ENCODE measurements at places on chromosomes 4 and X.

GRCh38 chrX:151692825-151693224 is 2.4 kb upstream of the PRRG3 start:
- no peak for DNase-seq

DNA sequence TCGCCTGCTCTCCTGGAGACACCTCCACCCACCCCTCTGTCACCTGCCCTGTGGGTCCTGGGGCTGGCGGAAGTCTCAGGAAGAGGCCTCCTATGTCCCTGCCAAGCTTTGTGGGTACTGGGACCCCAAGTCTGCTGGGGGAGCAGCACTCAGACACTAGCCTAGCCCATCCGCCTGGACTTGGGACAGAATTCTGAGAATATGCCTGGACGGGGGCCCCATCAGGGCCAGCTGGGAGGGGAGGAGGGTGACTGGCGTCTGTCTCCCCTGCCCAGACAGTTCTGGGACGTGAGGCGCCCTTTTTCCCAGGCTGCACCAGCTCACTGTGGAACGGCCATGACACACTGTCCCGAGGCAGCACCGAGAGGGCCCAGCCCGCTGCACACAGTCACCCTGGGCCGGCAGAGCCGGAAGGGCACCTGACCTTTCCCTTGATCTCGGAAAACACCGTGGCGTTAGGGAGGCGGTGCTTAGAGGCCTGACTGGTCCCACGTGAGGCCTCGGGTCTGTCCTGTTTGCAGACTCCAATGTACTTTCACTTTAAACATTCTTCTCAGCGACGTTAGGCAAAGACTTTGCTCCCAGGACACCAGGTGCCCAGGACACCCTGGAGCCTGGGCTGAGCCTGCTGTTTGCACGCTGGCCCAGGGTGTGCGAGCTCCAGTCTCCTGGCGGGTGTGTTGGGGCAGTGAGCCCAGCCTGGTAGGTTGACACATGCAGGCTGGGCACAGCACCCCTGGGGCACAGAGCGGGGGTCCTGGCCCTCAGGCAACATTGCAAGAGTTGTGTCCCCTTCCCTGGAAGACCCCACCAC is 700 bp downstream of the SLC26A1 start:
- no peak for DNase-seq

- DNase-seq = no peak
Observed at GRCh38 chr4:105458001-105458400, 15.9 kb downstream of the PPA2 start.

GRCh38 chr4:38757945-38758600 is 24.7 kb downstream of the TLR10 start:
- no peak for DNase-seq

- DNase-seq = no peak
Observed at GRCh38 chr4:67624939-67625338, 66.4 kb downstream of the STAP1 start.

- DNase-seq = no peak
Observed at GRCh38 chr4:123597586-123597985, 201.0 kb downstream of the SPRY1 start.

DNA sequence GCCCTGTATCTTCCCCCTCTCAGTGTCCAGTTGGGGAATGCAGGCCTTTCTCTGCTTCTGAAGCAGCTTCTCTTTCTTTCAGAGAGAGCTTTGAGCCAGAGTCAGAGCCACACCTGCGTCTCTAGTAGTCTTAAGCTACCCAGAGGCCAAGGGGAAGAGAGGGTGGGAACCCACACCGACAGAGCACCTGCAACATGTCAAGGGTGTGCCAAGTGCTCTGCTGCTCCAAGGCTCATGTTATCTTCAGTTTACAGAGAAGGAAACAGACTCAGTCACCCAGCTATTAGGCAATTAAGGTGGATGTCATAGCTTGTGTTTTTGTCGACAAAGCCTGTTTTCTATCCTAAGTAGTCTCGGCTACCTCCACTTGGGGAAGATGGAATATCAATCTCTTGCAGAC is 22.7 kb upstream of the RNF212 start:
- no peak for DNase-seq

GRCh38 chrX:128975745-128976144 is 547.5 kb downstream of the SMARCA1 start:
- no peak for DNase-seq

- no peak for DNase-seq
Observed at GRCh38 chr4:151484396-151485102, 75.6 kb downstream of the FHIP1A start.

GRCh38 chr4:171538601-171539100 is 274.6 kb upstream of the GALNTL6 start:
- DNase-seq = no peak

GRCh38 chrX:23932046-23932445 is 24.2 kb downstream of the CXorf58 start:
- DNase-seq = no peak

- no peak for DNase-seq
Observed at GRCh38 chrX:39809331-39809730, 288.4 kb downstream of the BCOR start.

GRCh38 chr4:10737337-10737736 is 52.8 kb upstream of the CLNK start:
- no peak for DNase-seq

DNA sequence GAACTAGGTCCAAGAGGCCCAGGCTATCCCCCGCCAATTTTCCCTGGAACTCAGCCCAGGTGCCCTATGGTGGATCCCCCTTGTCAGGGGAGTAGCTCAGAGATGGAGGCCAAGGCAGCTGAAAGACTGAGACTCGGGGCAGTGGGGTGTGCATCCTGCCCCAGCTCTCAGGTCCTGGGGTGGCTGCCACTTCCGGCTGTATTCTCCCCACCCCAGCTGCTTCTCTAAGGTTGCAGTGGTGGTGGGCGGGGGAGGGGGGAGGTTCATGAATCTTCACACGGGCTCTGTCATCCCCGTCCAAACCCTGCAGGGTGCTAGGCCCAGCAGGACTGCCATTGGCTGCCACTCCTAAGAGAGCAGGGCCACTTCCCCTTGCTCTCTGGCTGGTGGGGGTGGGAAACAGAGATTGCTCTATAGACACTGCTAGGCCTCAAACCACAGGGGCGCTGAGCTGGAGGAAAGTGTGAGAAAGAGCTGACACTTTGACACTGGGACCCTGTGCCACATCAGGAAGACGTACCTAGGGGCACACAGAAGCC is 1.5 kb downstream of the SASH3 start:
- DNase-seq = peak; percentile 44

- DNase-seq = no peak
Observed at GRCh38 chrX:13432414-13433297, 112.8 kb upstream of the ATXN3L start.

DNA sequence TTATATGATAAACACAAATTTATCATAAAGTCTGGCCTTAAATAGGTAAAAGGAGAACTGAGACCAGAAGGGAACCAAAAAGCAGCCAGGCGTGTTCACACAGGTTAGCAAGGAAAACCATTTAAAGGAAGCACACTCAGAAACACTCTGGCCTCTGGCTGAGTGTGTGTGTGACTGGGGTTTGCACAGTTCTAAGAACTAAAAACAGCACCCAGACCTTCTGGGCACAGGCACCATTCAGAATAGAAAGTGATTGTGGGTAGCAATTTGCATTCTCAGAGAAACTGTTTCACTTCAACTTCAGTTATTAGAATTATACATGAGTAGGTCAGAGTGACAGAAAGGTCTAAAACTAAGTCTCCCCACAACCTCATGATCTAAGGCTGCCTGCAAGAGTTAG is 10.0 kb downstream of the GPR82 start:
- no peak for DNase-seq

GRCh38 chr4:95255396-95256107 is 293.2 kb downstream of the UNC5C start:
- no peak for DNase-seq

DNA sequence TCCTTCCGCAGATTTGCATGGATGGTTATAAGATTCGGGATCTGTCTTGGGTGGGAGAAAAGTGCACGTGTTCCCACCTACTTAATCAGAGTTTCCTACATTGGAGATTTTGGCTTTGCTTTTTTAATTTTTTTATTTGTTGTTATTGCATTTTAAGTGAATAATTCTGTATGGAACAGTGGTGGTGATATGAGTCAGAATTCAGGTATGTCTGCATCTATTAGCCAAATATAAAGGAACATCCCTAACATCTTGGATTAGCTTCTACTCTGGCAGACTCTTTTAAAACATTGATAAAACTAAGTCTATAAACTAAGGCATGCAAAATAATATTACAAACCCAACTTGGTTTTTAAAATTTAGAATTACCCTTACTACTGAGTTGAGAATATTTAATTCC is 659.8 kb upstream of the EPHA5 start:
- DNase-seq = no peak

DNA sequence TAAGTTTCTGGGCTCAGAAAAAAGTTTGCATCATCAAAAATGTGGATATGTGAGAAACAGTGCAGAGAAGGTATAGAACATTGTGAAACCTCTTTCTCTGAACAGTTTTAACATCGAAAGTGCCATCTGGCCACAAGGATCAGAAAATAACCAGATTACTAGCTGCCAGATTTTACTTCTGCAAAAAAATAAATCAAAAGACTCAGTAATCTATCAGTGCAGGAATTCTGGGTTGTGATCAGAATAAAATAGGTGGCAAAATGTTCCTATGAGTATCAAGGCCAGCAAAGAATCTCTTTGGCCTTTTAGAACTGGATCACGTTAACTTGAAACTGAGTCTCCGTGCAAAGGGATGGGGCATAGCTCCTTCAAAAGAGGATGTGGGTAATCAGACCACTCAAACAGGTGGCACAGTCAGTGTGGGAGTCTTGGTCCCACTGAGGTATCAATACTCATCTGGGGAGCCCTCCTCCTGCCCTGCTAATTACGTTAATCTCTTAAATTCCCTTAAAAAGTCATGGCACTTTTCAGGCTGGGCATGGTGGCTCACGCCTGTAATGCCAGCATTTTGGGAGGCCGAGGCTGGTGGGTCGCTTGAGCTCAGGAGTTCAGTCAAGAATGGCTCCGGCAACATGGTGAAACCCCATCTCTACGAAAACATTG is 26.7 kb upstream of the RBM47 start:
- no peak for DNase-seq

- no peak for DNase-seq
Observed at GRCh38 chr4:181819946-181820345, 423.3 kb upstream of the TENM3 start.

DNA sequence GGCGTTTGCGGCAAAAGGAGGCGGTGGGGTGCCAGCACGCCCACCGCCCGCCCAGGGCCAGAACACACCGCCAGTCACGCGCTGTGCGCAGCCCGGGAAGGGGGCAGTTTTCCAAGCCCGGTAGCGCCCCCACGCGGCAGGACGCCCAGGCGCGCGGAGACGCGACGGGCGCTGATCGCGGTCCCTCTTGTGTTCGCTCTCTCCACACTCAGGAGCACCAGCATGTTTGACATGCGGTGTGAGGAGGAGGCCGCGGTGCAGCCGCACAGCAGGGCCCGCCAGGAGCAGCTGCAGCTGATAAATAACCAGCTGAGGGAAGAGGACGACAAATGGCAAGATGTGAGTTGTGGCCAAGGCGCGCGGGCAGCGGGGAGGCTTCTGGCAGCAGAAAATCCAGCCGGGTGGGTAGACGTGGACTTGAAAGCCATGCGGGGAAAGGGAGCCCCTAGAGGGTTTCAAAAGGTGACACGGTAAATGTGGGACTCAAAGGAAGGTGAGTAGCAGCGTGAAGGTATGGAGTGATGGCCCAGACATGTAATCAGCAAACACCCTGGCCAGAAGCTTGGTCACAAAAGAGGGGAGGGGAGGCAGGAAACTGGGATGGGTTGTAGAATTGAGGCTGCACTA is 104.1 kb downstream of the PHOX2B start:
- DNase-seq = no peak

DNA sequence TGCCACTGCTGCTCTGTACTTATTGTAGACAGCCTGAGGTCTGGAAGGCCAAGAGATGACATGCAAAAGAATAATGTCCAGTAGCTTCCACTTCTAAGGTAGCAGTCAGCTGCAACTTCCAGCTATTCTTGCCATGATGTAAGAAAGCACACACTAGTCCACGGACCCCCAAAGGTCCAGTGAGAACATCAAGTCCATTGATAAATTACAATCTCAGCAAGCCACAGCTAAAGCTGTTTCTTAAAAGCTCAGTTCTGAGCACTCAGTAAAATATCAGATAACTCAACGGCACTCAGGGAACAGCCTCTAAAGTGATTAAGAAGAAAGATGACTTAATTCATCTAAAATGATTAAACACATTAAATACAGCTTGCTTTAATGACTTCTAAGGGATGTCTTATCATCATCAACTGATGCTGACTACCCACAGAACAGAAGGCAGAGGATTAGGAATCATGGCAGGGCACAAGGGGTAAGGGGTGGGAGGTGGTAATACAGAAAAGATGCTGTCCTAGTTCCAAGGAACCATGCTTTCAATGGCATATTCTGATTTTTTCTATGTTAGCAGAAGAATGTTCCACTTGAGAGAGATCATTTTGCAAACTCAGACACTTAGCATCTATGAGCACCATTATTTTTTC is 99.1 kb upstream of the CBR4 start:
- DNase-seq = no peak

DNA sequence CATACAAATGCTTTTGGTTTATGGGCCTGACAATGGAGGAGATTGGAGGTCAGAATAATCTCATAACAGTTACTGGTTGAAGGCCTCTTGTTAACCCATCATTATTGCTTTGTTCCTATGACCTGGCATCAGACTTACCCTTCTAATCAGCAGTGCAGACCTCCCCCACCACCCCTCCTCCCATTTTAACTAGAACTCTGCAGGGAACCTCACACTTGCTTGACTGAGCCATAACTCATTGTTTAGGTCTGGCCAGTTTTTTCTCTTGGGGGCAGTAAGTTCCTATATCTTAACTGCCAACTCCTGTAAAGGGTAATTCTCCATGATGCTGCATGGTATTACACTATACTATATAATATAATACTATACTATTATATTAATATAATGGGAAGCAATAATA is 609.3 kb downstream of the IL1RAPL1 start:
- DNase-seq = no peak

GRCh38 chr4:128847082-128847724 is 37.7 kb downstream of the JADE1 start:
- DNase-seq = no peak

- no peak for DNase-seq
Observed at GRCh38 chr4:123624959-123625358, 228.4 kb downstream of the SPRY1 start.

DNA sequence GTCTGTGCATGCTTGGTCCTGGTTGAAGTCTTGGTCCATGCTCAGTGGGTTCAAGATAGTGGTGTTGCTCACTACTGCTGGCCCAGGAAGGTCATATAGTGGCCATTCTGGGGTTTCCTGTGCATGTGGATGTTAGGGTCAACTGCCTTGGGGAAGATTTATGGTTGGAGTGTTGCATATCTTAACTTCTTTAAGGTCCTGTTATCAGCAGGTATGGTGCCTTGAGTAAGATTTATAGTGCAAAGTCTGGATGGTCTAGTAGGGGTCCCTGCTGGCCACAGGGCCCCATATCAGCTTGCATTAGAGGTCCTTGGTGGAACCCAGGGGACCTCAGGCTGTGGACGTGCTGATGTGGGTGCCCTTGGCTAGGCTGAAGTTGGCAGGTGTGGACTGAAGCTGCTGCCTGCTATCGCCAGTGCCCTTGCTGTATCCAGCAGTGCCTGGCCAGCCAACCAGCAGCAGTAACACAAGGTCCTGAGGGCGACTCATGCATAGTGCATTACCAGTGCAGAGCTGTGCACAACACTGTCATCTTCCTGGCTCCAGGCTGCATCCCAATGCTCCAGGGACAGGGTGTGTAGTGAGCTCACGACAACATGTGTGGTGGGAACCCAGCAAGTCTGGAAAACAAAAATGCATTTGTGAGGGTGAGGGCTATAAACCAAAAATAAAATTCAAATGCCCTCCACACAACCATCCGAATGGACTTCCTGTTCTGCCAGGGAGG is 61.0 kb downstream of the BEX3 start:
- no peak for DNase-seq

Measured in stimulated activated CD4-positive, alpha-beta T cell treated with anti-CD3 and anti-CD28 coated beads, Interleukin-15, amount 100 ng/mL, for 1 hour (primary cell).